KBM-7 (cell line): ENCODE measurements at places on chromosomes 13 and 19.

- no peak for DNase-seq
These were observed 562.1 kb upstream of the KLF12 start for GRCh38 chr13:74696148-74696922.

GRCh38 chr13:43838909-43839308, 40.6 kb downstream of the CCDC122 start:
- no peak for DNase-seq

DNA sequence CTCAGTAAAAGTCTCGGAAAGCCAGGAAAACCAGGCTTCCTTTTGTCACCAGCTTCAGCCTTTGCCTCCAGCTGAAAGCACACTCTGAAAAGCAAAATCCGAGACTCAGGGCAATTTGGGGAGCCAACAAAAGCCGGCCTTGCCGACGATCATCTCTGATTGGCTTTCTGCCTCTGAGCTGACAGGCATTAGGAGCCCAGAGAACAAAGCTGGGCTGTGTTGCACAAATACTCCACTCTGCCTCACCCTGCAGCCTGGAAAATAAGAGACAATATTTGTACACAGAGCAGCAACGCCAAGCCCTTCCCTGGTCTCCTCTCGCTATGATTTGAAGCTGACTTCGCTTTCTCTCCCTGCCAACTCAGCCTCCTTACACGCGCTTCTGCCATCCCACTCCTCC, 46.9 kb downstream of the CACNA1A start:
- DNase-seq, result no peak

DNA sequence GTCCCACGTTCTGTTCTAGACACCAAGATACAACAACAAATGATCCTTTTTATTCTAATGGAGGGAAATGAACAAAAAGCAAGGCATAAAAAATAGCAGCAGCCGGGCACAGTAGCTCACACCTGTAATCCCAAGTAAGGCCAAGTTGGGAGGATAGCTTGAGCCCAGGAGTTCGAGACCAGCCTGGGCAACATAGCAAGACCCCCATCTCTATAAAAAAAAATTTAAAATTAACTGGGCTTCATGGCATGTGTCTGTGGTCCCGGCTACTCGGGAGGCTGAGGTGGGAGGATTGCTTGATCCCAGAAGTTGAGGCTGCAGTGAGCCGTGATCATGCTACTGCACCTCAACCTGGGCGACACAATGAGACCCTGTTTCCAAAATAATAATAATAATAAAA, 1.0 kb downstream of the MIA start:
- no peak for DNase-seq

GRCh38 chr13:74145249-74145975, 11.2 kb upstream of the KLF12 start:
- no peak for DNase-seq

DNA sequence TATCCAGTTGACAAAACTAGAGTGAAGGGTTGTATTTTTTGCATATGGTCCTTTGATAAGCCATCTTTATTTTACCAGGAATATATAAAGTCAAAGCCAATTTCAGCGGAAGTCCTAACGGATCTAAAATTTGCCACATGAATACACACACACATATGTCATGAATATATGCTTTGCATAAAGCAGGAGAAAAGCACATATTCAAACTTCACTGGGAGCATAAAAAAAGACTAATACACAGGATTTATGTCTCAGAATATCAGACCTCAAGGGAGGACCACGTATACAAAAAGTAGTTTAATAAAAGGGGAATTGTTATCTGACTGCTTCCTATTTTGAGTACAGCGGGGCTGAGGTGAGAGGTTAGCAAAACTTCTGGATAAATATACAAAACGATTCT, 308.7 kb downstream of the PCDH9 start:
- DNase-seq, result no peak

DNA sequence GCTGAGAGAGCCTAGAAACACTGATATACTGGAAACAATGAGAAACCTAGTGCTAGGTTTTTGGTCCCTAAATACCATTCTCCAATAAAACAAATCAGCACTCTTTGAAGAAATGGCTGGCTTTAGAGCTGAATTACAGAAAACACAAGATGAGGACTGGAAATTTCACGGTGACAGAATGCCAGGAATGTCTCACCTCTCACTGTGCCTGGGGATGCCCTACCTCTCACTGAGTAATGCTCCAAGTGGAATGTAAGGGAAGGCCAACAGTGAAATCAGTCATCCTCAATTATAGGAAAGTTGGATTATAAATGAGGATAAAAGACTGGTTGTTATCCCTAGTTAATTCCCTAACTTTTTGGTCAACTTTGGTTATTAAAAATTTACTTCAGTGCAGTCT, 259.0 kb downstream of the NALCN start:
- DNase-seq, result no peak

DNA sequence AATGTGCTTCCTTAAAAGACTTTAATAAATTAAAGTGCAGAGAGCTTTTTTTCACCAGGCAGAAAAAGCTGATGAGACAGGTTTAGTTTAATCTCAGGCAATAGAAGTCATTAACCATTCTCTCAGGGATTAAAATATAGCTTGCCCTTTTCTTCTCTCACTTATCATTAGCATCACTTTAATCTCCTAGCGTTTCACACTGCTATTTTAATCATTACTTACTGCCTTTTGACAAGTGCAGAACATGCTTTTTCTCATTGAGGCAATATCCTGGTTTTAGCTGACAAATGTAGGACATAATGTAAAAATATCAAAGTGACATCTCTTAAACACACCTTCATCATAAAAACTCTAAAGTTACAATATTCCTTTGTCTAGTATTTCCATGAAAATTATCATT, 94.6 kb downstream of the DACH1 start:
- DNase-seq, result no peak

- no peak for DNase-seq
These were observed 20.2 kb downstream of the KLK5 start for GRCh38 chr19:50932690-50933083.

DNA sequence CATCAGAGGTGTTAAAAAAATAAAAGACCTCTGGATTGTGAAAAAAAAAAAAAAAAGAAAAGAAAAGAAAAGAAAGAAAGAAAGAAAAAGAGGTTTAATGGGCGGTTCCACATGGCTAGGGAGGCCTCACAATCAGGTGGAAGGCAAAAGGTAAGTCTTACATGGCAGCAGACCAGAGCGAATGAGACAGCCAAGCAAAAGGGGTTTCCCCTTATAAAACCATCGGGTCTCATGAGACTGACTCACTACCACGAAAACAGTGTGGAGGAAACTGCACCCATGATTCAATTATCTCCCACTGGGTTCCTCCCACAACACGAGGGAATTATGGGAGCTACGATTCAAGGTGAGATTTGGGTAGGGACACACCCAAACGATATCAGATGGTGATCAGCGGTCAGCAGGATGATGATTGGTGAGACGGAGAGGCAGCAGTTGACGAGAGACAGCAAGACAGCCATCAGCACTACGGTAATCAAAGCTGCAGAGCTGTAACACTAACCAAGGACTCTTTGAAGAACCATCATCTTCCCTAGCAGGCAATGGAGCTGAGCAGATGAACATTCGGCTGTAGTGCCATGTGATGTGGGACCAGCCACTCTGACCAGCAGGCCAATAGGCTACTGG, 3.9 kb upstream of the CD209 start:
- no peak for DNase-seq

GRCh38 chr19:40059624-40060023, 3.6 kb upstream of the ZNF780B start:
- no peak for DNase-seq

DNA sequence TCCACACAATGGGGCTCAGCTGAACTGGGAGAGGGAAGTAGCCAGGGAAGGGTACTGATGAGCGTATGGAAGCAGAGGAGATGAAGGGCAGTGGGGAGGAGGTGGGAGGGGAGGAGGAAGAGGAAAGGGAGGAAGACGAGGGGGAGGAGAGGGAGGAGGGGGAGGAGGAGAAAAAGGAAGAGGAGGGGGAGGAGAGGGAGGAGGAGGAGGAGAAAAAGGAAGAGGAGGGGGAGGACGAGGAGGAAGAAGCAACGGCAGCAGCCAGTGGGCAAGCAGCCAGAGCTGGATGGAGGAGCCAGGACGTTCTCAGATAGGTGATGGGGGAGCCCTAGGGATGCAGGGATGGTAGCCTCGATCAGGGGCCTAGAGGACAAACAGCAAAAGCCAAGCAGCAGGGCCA, 5.6 kb downstream of the CERS4 start:
- no peak for DNase-seq

- no peak for DNase-seq
These were observed 7.6 kb downstream of the CAPN12 start for GRCh38 chr19:38736413-38737280.

DNA sequence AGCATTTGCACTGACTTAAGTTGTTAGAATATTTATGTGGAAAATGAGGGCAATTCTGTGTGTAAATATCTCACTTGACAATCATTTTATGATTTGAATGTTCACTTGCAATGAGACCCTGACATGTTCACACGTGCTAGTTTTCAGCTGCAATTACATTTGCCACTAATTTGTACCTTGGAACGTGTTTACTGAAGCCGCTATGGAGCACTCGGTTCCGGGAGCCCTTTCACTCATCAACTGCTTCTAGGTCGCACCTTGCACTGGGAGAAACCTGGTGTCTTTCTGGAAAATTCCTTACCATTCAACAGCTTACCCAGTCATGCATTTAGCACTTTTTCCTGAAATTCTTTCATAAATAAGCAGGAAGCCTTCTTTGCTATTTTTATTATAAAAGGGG, 229.6 kb downstream of the ZIC5 start:
- no peak for DNase-seq

DNA sequence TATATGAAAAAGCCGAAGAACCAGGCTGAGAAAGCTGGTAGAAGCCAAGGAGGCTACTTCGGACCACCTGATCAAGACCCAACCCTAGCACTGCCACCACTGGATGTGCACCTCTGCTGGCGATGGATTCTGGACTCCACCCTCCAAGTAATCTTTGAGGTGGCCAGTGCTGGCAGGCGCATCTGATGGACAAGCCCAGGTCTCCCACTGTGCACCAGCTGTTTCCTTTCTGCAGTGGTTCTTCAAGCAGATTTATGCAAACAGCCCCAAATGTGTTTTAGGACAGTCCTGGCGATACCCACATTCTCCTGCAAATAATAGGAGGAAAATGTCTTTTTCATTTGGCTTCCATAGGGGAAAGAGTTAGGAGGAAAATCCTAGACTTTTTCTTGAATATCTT, 172.3 kb downstream of the SHISA2 start:
- DNase-seq, result no peak

DNA sequence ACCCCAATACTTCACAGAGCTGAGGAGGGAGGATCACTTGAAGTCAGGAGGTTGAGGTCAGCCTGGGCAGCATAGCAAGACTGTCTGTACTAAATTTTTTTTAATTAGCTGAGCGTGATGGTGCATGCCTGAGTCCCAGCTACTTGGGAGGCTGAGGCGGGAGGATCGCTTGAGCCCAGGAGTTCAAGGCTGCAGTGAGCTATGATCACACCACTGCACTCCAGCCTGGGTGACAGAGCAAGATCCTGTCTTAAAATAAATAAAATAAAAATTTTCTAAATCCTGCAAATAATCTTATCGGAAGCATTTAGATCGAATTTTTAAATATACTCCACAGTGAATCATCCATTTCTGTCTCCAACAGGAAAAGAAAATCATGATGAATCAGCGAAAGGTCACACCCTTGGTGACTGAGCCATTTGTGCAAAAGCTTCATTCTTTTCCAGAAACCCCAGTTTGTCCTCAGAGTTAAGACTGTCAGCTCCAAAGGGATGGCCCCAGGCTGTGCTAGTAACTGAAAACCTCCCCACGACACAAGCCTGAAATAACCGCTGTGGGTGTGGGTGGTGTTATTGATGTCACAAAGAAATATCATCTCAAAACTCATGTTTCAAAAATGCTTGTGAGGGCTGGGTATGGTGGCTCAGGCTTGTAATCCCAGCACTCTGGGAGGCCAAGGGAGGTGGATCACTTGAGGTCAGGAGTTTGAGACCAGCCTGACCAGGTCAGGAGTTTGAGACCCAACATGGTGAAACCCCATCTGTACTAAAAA, 167.6 kb downstream of the PTPRS start:
- DNase-seq, result no peak

- DNase-seq, result no peak
These were observed 7.8 kb downstream of the DDX39A start for GRCh38 chr19:14411161-14411937.

- no peak for DNase-seq
These were observed 702 bp upstream of the EPSTI1 start for GRCh38 chr13:42992764-42993122.

DNA sequence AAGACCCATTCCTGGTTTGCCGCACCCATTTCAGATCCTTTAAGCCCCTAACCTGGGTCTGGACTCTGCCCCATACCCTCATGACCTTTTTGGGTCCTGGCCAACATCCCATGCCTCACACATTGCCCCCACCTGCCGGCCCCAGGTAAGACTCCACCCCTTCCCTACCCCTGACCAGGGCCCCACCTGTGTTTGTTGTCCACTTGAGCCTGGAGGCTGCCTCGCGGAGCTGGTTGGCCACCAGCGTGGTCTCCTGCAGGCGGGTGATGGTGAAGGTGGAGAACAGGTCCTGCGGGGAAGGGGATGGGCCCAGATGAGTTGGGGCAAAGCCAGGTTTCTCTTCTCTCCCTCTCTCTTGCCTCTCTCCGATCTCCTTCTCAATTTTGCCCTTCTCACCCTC, 19.5 kb downstream of the MAN2B1 start:
- DNase-seq, result no peak

DNA sequence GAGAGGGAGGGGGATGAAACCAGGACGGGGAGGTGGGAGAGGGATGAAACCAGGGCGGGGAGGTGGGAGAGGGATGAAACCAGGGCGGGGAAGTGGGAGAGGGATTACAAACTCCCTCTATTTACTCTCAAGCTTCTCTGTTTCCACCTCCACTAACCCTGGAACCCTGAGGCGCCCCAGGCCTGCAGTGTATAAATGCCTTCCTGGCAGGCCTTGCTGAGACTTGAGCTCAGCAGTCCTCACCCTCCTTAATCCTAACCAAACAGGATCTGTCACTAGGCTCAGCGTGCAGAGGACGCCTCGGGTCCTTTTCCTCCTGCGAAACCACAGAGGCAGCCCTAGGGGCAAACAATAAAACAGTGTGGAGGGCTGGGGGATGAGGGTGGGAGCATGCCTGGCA, 32.1 kb upstream of the OR1M1 start:
- no peak for DNase-seq

GRCh38 chr19:27997069-27997468, 1215.9 kb downstream of the UQCRFS1 start:
- no peak for DNase-seq
